H9 (cell line): ENCODE measurements at places on chromosomes 11 and 22. TPM values are rescaled to one million over a fixed set of nuclear protein-coding genes. Genes with fewer than 3 reads are reported as not detected.

DNA sequence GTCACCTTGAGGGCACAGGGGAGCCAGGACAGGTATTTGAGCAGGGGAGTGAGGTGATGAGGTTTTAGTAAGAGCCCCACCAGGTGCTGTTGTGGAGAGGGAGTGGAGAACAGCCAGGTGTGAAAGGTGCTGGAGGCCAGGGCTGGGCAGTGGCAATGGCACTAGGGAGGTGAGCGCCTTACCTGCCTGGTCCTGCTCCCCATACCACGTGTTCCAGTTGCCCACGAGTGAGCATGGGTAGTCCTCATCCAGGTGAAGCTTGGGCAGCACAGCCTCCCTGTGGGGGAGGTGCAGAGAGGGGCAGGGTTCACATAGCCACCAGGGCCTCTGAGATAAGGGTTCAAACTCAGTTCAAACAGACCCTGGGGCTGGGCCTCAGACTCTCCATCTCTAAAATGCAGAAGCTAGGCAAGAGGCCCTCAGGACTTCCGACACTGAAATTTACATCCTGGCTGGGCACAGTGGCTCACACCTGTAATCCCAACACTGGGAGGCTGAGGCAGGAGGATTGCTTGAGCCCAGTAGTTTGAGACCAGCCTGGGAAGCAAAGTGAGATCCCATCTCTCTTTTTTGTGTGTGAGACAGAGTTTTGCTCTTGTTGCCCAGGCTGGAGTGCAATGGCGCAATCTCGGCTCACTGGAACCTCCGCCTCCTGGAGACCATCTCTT is 11.8 kb downstream of the NIPSNAP1 start:
- no peak for DNase-seq

The EFCAB6 gene
- total RNA-seq: 0.20 and 0.31 TPM in 2 replicates

DNA sequence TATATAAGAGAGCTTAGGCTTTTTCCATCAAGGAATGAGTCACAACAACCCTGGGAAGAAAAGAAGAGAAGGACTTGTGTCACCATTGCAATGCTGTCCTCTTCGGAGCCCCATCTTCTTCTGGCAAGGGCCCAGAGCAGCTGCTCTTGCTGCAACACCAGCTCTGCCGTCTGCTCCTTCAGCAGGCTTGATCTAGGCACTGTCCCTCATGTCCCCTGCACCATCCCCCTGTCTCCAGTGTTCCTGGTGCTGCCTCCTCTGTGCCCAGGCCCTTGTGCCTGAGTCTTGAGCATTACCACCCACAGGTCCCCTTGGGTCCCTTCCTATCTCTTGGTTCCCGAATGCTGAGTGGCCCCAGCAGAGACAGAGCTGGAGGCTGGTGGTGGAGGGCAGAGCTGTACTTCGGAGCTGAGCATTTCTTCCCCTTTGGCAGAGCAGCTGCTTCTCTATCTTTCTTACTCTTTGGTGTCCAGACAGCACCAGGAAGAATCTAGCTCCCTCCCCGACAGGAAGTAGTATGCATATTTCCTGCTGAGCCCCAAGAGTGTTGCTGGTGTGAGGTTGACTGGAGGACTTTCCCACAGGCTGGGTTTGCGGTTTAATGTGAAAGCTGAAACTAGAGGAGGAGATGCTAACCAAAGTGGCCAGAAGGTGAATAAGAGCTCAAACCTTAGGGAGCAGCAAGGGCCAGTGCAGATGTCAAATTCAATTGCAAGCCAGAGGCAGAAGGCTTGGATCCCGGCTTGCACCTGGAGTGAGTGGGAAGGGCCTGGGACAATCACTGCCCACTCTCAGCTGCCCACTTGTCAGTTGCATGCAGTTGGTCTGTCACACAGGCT is 27.8 kb downstream of the WEE1 start:
- peak; percentile 69 for DNase-seq

DNA sequence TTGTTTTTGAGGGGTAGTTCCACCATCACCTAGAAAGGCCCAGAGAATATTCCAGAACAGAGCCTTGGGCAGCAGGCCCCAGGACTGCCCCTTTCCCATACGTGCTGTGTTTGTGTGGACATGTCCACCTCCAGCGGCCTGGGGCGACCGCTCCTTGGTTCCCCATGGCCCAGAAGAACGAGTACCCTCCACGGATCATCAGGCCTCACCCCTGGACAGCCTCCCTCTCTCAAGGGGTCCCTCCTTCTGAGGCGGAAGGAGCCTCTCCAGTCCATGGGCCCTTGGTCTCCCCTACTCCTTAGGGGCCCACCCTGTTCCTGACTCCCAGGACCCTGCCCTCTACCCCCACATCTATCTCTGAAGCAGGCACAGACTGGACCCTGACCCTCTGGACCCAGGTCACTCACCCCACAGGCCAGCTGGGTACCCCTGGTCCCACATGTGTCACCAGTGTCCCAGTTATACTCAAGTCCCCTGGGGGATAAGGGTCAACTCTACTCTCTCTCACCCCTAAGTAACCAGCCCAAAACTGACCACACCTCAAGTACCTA is 32.6 kb downstream of the IGLL5 start:
- no peak for DNase-seq

The PLAAT3 gene
- 188 and 198 TPM in 2 replicates for total RNA-seq

DNA sequence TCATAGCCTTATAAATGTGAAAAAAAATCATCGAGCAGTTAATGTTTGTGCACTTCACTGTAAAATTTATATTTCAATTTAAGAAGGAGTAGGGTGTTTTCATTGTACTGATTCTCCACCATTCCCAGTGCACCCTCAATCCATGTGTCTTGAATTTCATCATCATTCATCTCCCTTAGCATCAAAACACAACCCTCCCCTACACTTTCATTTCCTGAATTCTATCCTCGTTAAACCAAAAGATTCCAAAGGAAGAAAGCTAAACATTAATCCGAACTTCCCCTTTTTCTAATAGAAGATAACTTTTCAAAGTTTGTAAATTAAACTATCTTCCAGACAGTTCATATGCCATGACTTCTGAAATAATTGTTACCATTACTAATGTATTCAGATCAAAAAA is 34.1 kb upstream of the OR8B8 start:
- no peak for DNase-seq
